Right lung (tissue), 10 donors: ENCODE measurements at places on chromosomes 1 and 21. TPM values are rescaled to one million over a fixed set of nuclear protein-coding genes. Genes with fewer than 3 reads are reported as not detected.

MAP10 gene
- polyA plus RNA-seq: 6.6 TPM

PHLDA3 gene
- 13.5 TPM for polyA plus RNA-seq

KCTD3 gene
- polyA plus RNA-seq: 63.5 TPM

PCSK9 gene
- polyA plus RNA-seq: 3.4 TPM

TACSTD2 gene
- 9.6 TPM for polyA plus RNA-seq

LIN28A gene
- 0.10 TPM for polyA plus RNA-seq

NBPF4 gene
- polyA plus RNA-seq: not detected

MFAP2 gene
- 221 TPM for polyA plus RNA-seq

CHI3L1 gene
- polyA plus RNA-seq: 0.64 TPM

LCE6A gene
- polyA plus RNA-seq: not detected
